Activated naive CD4-positive, alpha-beta T cell treated with anti-CD3 and anti-CD28 coated beads for 36 hours (primary cell): ENCODE measurements at places on chromosomes 16 and 17.

GRCh38 chr16:14050291-14051027 lies 20.7 kb upstream of the MRTFB start:
- DNase-seq, result no peak

- no peak for DNase-seq
These were observed 137.8 kb downstream of the ENGASE start for GRCh38 chr17:79212149-79213087.

DNA sequence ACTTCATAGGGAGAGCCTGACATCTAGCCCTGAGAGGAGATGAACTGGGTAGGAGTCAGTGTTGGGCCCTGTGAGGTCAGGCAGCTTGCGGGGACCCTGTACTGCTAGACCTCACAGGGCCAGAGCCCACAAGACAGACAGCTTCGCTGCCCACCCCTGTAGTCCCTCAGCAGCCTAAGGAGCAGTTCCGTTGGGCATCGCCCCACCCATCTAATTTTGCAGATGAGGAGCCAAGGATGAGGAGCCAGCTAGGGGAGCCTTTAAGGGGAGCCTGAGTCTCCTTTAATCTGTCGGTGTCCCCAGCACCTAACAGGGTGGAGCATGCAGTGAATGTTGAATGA lies 755 bp upstream of the TUFM start:
- DNase-seq, result no peak

DNA sequence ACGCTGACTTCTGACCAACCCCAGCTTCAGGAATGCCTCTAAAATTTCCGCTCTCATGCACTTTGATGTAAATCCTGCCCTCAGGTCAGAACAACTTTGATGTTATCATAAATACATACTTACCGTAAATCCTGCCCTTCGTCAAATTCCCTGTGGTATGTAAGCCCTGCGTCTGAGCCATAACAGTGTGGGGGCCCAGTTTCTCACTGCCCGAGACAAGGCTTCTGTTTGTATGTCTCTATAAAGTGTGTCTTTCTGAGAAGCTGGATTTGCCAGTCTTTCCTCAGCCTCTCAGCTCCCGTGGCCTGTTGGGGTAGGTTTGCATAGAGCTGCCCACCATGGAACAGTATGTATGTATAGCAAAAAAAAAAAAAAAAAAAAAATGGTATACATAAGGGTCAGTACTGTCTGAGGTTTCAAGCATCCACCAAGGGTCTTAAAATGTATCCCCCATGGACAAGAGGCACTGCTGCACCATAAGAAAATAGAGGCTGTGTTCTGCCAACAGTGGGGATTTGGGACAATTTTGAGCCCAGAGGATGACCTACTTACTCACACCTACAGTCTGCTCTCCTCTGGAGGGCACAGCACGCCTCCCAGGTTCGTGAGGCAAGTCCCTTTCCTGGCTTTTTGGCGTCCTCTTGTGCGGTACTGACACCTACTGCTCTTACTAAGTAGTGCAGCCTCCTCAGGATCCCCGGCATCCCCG lies 17.5 kb downstream of the PRMT7 start:
- DNase-seq, result peak; percentile 89

- no peak for DNase-seq
These were observed 10.0 kb upstream of the SDR42E2 start for GRCh38 chr16:22152316-22152715.

- no peak for DNase-seq
These were observed 47.9 kb downstream of the SLC6A4 start for GRCh38 chr17:30187573-30187972.

DNA sequence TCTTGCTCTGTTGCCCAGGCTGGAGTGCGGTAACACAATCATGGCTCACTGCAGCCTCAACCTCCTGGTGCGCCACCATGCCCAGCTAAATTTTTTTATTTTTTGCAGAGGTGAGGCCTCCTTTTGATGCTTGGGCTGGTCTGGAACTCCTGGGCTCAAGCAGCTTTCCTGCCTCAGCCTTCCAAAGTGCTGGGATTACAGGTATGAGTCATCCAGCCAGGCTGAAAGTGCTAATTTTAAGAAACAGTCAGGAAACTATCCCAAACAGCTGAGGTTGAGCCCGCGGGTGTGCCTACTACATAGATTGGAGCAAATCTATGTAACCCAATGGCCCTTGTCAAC lies 738 bp upstream of the XPO6 start:
- no peak for DNase-seq
